GOT3 (cell line): ENCODE measurements at places on chromosomes 3 and 15.

GRCh38 chr3:142353571-142353970 lies 94.3 kb downstream of the XRN1 start:
- DNase-seq, result no peak

- DNase-seq, result no peak
These were observed 56.1 kb downstream of the SLC12A8 start for GRCh38 chr3:125156456-125156855.

GRCh38 chr3:131535131-131535530 lies 32.4 kb upstream of the MRPL3 start:
- no peak for DNase-seq

GRCh38 chr15:51864408-51865056 lies 35.1 kb downstream of the TMOD3 start:
- DNase-seq, result no peak

GRCh38 chr3:155131104-155131503 lies 51.0 kb downstream of the MME start:
- DNase-seq, result no peak
